ENCODE measurements at places on chromosomes 13 and 19.

- no peak for DNase-seq
These were observed 42.8 kb upstream of the CLDN10 start for GRCh38 chr13:95509521-95510310.

DNA sequence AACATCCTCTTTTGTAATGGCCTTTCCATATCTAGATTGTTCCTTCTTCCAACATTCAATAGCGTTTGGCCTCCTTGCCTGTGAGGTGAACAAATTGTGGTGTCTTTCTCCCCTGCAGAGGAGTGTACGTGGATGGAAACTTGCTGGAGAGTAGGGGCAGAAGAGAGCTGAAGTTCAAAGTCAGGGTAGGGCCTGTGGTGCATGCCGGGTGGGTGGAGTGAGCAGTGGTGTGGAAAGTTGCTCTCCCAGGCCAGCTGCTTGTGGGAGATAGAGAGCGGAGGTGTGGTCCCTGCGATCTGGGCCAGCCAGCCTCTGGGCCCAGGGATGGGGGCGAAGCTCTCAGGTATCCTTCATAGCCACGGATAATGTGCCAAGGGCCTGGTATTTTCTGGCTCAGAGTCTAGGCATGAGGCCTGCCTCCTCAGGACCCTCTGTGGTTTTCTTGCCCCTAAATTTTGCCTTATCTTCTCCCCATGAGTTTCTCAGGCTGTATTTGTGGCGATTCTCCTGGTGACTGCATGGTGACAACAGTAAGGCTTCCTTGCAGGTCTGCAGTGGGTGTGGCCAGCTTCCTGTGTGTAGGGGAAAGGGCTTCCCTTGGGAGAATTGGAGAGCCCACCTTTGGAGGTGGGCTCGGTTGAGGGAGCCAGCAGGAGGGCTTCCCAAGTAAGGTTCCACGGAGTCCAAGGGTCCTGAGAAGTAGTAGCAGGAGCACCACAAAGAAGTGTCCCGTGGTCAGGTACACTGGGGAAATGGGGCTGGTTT, 6.7 kb downstream of the RGCC start:
- DNase-seq: no peak

GRCh38 chr19:18742324-18742723, 48.8 kb downstream of the COMP start:
- no peak for DNase-seq

DNA sequence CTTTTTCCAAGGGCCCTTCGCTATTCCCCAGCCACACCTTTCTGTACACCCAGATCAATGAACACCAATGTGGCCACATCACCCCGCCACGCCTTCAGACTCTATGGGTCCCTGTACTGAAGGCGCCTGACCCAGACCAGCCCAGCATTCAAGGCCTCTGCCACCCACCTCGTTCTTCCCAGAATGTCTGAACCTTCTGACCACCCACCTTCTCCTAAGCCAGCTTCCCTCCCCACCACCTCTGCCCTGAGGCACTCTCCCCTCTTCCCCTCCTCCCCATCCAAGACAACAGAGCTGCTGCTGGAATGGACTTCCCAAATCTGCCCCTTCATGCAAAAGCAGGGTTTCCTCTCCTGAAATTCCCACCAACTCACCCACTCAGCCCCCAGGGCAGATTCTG, 3.3 kb upstream of the CEACAM20 start:
- no peak for DNase-seq

GRCh38 chr19:3586127-3586626, 899 bp downstream of the GIPC3 start:
- DNase-seq: no peak

DNA sequence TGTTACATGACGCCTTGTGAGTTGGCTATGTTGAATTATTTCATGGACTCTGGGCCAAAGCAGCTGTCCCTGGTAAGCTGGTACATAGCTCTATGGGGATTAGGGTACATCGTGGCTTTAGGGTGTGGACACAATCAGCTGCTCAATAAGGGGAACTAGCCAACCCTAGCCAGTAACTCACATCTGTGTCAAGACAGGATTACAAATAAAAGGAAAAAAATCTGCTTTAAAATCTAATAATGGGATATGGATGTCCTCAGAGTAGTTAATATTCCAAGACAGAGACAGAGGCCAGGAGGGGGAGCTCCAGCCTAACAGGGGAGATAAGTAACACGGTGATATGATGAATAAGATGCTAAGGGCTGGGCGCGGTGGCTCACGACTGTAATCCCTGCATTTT, 21.1 kb upstream of the ZNF766 start:
- DNase-seq: peak; percentile 31

- no peak for DNase-seq
These were observed 84.6 kb upstream of the FREM2 start for GRCh38 chr13:38602266-38602665.

- no peak for DNase-seq
These were observed 6.5 kb downstream of the UNC13A start for GRCh38 chr19:17681505-17682125.

- DNase-seq: no peak
These were observed 503.9 kb downstream of the GPC5 start for GRCh38 chr13:91902291-91902690.

- DNase-seq: no peak
These were observed 583.4 kb upstream of the SLITRK5 start for GRCh38 chr13:87087741-87088140.

GRCh38 chr13:98237331-98237730, 60.3 kb upstream of the RNF113B start:
- DNase-seq: no peak

DNA sequence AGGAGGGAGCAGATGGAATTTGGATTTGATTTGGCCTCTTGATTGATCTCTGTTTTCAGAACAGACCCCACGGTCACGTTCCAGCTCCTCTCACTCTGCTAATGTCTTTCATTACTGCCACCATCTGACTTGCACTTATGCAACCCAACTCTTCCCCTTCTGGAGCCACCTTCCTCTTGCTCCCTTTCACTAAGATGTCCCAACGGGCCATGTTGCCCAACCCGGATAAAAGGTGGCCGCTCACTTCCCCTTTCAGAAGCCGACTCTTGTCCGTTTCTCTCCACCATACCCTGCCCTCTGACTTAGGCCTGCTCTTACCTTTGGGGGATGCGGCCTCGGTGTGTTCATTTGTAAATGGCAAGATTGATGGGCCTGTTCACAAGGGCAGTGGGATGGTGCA, 27.4 kb upstream of the CYP4F8 start:
- no peak for DNase-seq

DNA sequence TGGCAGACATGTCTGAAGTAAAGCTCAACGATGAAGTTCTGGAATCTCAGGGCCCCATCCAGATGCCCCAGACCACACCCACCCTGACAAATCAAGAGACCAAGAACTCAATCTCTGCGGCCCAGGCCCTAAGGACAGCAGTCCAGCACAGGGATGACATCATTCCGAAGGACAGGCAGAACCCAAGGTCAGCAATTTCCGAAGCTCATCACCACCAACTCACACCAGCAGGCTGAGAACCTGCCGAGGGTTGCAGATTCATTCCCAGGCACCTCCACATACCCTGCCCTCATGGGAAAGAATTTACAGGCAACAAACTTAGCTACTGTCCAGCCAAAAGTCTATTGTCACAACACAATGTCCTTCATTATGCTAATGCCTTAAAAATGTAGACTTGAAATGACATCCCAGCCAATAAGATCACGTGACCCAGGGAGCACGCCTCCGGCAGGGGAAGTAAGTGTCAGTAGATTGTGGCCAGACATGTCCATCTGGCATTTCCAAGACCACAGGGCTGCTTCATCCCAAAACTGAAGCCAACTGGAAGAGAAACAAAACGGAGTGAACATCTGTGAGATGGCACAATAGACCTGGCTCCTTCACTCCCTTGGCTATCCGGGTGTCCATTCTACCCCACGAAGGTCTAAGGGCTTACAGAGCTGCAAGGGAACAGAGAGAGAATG, 98.8 kb downstream of the CRYL1 start:
- no peak for DNase-seq

DNA sequence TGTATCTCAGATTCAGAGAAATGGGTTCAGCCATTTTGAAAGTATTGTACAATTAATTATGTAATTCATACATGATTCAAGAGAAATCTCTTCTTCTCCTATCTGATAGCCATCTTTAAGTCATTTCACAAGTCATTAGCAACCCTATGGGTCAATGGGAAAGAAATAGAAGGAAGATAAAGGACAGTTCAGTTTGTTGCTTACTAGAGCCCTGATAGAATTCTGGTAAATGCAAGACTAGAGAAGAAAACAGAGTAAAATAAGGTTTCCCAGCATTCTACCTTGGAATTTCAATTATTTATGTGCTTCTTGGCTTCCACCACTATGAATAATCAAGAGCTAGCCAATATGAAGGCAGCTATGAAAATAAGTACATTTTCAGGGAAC, 117.7 kb downstream of the LHFPL6 start:
- DNase-seq: no peak

GRCh38 chr13:110576070-110576394, 14.5 kb upstream of the RAB20 start:
- DNase-seq: no peak

DNA sequence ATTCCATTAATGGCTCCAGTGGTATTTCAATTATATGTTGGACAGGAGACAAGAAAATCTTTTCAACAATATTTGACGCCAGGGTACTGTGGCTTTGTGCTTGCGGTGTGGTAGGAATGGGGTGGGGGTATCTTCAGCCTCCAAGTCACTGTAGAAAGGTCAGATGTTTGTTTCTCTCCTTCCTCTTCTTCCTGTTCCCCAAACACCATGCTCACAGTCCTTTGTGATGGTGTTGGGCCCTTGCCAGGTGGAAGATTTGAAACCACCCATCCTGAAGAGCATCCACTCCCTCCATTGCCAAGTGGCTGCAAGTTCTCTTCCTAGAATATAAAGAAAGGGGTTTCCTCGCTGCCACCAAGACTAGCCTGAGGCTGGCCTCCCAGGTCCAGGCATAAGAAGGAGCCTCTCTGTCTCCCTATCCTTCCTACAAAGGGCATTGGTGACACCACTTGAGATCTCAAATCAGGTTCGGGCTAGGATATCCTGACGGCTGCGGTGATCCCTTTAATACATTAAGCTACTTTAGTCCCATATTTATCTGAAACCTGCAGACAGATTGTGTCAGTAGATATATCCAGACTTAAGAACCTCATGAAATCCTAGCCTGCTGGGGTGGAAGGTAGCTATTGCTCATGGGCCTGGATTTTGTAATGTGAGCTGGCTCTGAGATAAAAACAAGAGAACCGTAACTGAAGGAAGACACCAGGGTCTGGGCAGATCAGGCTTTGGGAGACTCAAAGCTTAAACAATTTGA, 64.3 kb upstream of the SIAH3 start:
- no peak for DNase-seq

DNA sequence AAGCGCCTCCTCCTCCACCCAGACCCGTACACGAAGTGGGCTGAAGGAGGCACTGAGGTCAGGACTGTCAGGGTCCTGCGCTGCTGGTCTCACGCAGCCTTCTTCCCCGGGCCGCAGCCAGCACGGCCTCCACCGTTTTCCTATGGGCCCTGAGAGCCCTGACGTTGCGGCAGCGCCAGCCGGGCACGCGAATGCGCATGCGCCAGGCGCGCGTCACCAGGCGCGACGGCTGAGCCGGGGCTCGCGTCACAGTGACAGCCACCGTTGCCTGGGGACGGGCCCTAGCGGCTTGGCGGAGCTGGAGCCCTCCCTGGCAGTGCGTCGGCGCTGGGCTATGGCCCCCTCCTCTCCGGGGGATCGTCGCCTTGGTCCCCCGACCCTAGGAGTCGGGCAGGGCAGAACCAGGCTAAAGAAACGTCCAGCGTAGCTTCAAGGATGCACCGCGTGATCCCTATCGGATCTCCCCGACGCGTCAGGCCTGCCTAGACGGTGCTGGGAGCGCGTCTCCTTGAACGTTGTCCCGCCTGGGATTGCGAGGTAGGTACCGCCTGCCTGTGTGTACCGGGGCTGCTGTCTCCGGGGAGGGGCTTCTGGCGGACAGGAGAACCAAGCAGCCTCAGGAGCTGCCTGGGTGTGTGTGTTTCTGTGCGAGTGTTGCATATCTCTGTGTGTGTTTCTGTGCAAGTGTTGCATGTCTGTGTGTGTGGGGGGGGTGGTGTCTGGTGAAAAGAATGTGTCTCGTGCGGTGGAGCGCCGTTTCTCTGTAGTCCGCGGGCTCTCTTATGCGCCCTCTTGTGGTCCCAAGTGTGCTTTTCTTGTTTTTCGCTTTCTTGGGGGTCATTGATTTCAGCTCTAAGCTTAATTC, 43.2 kb downstream of the ZNF571 start:
- DNase-seq: peak; percentile 24

DNA sequence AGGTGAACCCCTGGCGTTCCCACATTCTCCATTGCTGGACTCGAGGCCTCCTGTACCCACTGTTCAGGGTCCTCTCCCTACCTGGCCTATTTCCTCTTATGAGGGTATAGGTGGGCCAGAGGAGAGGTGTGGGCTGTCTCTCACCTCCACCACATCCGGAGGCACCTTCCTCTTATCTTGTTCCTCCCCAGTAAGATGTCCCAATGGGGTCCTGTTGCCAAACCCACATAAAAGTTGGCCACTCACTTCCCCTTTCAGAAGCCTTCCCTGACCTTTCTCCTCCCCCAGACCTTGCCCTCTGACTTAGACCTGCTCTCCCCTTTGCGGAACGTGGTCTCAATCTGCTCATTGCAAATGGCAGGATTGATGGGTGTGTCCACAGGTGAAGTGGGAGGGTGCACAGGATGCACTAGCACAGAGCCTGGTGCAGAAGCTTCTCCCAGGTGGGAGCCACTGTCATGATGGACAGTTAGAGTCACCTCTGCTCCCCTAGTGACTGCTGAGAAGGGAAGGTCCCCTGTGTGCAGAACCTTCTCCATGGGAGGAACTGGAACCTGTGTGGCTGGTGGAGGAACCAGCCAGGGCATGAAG, 1.3 kb downstream of the CYP4F3 start:
- DNase-seq: no peak

GRCh38 chr19:5563008-5563431, 4.7 kb downstream of the TINCR start:
- no peak for DNase-seq

- no peak for DNase-seq
These were observed 158.1 kb downstream of the IRS2 start for GRCh38 chr13:109628251-109628699.

DNA sequence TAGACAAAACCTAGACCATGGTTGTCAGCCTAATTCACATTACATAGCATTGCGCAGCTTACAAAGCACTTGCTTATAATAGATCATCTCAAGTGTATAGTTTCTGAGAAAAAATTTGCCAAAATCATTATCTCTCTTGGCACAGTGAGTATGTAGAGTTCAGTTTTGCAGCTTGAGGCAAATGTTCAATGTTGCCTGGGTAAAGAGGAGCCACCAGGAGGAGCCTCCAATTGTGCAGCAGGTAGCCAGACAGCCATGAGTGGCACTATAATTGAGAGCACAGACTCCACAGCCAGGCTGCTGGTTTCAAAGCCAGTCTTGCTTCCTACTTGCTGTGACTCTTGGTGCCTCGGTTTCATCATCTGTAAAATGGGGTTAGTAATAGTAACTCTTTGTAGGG, 24.0 kb upstream of the OLFM4 start:
- DNase-seq: no peak

GRCh38 chr19:14943601-14944000, 2.3 kb downstream of the OR7C2 start:
- no peak for DNase-seq

- no peak for DNase-seq
These were observed at the start of gene ETV2 for GRCh38 chr19:35641515-35642151. TSS of gene ETV2 (plus strand) at chr19:35641745. CDS start at chr19:35642461, 716 bp downstream.

GRCh38 chr19:40688309-40688708, 2.1 kb downstream of the NUMBL start:
- DNase-seq: no peak
